ENCODE measurements at places on chromosomes 5 and 9.
A peak's percentile ranks its signal among the peaks of the same experiment; 100 is the strongest.

- no peak for DNase-seq
These were observed 30.8 kb downstream of the LCP2 start for GRCh38 chr5:170266570-170267381.

DNA sequence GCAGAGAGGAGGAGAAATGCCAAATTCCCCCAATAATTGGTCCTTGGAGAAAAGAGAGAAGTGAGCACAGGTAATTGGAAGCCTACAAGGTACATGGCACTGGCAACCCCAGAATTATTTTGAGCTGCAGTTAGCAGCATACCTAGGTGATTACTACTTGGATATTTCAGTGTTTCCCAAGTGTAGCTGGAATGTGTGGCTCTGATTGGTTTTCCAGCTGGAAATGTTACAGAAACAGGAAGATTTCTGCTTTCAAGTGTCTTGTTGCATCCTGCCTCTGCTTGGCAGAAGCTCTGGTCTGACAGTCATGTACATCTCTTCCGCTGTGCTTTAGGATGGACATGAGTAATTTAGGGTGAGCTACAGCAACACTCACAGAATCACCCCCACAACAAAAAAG lies 262.1 kb downstream of the ENC1 start:
- no peak for DNase-seq

GRCh38 chr9:128657344-128657704 lies 677 bp upstream of the DYNC2I2 start:
- no peak for DNase-seq

- DNase-seq = no peak
These were observed 142.3 kb downstream of the SMARCA2 start for GRCh38 chr9:2157277-2158110.

DNA sequence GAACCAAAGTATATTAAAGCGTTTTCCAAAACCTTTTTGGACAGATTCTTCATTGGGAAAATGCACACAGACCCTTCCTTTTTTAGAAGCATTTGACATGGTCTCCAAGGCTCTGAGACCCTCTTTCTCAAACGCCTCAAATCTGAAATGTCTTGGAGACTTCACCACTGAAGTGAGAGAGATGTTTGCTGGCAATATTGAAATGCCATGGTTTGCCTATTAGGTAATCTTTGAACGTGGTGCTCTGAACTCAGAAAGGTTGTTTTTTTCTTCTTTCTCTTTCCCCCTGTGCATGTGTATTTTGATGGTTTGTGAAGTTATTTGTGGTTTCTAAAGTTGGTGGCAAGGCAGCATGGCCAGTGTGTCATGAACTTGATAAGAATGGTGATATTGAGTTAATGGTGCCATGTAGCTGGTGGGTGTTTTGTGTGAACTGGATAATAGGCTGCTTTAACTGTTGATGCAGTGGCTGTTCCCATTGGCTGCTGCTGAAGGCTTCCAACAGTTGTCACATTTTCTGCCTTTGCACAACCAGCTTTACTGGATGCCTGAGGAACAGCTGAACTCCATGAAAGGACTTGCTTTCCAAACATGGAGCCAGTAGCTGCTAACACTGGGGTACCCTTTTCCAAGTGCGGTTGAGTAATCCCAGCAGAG lies 1.7 kb downstream of the PALM2AKAP2 start:
- no peak for DNase-seq

GRCh38 chr9:135701959-135702721 lies at the start of gene KCNT1:
KCNT1 (plus strand) TSS chr9:135702185; CDS start chr9:135702259, 74 bp downstream.
- peak; percentile 61 for DNase-seq

GRCh38 chr5:172733131-172733973 lies 37.6 kb downstream of the DUSP1 start:
- peak; percentile 66 for DNase-seq

DNA sequence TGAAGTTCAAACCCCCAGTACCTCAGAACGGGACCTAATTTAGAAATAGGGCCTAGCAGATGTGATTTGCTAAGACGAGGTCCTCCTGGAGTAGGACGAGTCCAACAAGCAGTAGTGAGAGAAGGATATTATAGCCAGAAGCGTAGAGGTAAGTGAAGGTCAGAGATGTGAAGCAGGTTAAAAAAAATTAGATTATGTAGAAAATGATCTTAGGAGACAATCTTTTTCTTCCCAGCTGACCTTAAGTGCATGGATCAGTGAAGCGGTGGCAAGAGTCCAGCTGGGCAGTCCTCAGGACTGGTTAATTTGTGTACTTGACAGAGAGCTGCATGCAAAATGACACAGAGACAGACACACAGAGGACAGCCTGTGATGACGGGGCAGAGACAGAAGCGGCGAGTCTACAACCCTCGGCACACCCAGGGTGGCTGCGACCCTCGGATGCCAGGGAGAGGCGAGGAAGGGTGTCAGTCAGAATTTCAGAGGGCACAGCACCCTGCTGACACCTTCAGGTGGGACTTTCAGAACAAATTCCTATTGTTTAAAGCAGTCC lies 131.4 kb upstream of the IRX4 start:
- no peak for DNase-seq

- DNase-seq = no peak
These were observed 106.9 kb upstream of the ST8SIA4 start for GRCh38 chr5:101009758-101010519.

DNA sequence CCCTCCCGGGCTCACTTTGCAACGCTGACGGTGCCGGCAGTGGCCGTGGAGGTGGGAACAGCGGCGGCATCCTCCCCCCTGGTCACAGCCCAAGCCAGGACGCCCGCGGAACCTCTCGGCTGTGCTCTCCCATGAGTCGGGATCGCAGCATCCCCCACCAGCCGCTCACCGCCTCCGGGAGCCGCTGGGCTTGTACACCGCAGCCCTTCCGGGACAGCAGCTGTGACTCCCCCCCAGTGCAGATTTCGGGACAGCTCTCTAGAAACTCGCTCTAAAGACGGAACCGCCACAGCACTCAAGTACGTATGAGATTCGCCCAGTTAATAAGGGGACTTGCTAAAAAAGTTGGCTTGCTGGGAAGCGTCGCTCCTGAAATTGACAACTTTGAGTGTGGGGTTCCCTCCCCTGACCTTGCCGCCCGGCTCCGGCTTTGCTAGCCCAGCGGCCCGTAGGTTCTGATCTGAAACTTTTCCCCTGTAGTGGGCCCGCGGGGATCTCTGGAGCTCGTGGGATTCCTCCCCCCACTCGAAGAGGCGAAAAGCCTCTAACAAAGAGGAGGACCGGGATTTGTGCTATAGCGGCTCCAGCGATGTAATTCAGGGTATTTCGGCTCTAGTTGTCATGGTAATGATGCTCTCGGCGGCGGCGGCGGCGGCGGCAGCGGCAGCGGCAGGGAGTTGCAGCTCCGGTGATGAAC lies 572 bp downstream of the NR4A3 start:
- DNase-seq = peak; percentile 24

DNA sequence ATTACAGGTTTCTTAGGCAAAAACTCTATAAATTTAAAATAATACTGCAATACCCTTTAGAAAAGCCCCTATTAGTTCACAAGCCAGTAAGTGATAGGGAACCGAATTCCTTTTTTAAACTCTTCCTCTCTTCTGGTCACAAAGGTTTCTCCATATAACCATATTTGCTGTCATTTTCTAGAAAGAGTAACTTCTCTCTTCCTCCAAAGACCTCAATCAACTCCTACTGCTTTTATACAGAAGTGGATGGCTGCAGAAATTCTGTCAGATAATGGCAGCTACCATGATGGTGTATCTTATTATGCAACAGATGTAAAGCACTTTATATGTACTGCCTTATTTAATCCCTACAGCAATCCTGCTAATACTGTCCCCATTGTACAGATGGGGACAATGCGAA lies 6.2 kb downstream of the TUT7 start:
- no peak for DNase-seq

DNA sequence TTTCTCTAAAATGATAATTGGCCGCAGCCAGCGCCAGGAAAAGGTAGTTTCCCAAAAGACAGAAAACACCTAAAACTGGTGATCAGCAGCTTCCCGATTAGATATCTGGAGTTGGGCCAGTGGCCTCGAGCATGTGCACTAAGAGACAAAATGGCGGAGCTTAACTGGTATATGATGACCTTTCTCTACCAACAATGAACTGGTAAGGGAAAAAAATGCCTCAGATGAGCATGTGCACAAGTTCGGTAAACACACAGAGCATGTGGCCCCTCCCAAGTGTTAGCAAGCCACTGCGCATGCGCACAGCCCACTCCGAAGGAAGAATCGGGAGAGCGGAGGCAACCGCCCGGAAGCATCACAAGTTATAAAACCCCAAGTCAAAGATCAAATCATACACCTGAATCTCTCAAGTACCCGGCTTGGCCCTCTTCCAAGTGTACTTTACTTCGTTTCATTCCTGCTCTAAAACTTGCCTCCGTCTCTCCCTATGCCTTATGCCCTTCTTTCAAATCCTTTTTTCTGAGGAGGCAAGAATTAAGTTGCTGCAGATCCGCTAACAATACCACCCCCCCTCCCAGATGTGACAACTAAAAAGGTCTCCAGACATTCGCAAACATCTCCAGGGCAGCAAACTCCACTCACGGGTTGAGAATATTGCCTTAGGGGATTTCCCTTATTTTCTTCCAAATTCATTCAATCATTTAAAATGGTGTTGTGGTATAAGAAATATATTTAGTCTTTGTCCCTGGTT lies 15.0 kb upstream of the PTBP3 start:
- DNase-seq = peak; percentile 55

DNA sequence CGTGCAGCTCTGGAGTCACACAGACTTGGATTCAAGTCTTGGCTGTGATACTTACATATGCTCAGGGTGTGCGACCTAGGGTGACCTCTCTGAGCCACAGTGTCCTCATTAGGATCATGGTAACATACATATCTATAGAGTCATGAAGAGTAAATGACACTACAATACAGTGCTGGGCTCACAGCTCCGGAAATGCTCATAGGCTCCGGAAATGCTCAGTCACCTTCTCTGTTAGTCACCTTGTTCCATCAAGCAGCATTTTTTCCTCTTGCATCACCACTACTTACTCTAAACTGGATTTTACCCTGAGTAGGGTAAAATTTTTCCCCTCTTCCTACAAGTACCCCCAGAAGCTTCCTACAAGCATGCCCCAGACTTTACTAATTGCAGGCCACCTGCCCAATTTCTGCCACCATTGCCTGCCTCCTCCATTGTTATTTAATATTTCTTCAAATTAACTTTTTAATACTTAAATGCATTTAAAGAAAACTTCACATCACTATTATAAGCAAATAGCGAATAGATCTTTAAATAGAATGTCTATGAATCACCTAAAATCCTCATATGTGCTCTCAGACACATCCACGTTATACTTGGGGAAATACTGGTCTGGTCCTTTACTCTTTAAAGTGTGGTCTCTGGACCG lies 147.6 kb upstream of the SPRY4 start:
- DNase-seq = no peak

- DNase-seq = no peak
These were observed 112.0 kb upstream of the KCNN2 start for GRCh38 chr5:114249823-114250222.

Data from renal cortex interstitium (tissue), 15 donors.